ENCODE measurements at places on chromosomes 5 and 9. TPM values are rescaled to one million over a fixed set of nuclear protein-coding genes. Genes with fewer than 3 reads are reported as not detected.

RNF183 gene
- total RNA-seq = not detected

- DNase-seq = peak; percentile 82
- H3K27ac ChIP-seq = peak overlapping the region; percentile 90
- no peaks in the 10 kb centered on the region for H3K36me3 ChIP-seq
- H3K4me1 ChIP-seq = peaks cover 23% of the 10 kb centered on the region
- H3K4me3 ChIP-seq = no peak overlapping the region
Measured at GRCh38 chr5:89313044-89313443, 430.1 kb upstream of the MEF2C start.

DNA sequence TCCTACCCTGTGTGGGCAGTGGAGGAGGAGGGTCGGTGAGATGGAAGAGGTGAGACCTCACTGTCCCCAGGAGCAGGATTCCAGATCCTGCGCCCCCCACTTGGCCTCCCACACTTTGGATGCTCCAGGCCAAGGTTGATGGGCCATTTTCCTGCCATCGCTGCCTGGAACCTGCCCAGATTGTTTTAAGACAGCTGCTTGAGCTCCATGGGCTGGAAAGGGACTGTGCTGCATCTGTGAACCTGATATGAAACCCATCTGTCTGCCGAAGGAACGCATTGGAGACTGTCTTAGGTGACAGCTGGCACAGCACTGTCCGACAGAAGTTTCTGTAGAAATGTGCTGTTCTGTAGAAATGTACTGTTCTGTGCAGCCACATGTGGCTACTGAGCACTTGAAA lies 72.7 kb upstream of the SLC25A48 start:
- no peak overlapping the region for H3K27ac ChIP-seq
- H3K4me3 ChIP-seq = no peak overlapping the region
- peaks cover 53% of the 10 kb centered on the region for H3K27me3 ChIP-seq
- no peak for DNase-seq

GRCh38 chr5:41778410-41778809 lies 91.8 kb downstream of the OXCT1 start:
- no peak overlapping the region for H3K4me3 ChIP-seq
- H3K27me3 ChIP-seq = no peaks in the 10 kb centered on the region
- DNase-seq = no peak
- no peak overlapping the region for H3K27ac ChIP-seq
- no peaks in the 10 kb centered on the region for H3K4me1 ChIP-seq
- no peaks in the 10 kb centered on the region for H3K36me3 ChIP-seq

DNA sequence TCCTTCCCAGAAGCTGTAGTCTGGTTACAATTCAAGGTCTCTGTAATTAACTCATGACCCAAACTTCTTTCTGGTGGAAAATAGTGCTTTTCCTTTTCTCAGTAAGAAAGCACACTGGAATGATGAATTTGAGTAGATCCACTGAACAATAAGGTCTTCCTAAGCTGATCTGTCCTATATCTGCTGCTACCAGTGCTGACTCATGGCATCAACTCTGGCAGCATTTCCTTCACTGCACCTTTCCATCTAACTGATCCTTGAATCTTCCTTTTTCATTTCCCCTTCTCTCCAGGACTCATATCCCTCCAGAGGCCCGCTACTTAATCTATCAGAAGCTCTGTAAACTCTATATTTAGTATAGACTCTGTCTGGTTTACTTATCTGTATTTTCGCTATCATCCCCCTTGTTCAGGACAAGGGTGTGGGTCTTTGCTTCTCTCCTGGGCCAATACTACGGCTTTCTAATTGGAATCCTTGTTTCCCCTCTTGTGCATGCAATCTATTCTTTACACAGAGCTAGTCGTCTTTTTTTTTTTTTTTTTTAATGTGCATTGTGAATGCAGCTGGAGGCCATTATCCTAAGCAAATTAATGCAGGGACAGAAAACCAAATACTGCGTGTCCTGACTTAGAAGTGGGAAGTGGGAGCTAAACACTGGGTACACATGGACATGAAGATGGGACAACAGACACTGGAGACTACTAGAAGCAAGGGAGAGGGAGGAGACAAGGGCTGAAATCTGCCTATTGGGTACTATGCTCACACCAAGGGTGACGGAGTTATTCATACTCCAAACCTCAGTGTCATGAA lies 192.2 kb upstream of the RPS23 start:
- peak; percentile 6 for DNase-seq
- no peaks in the 10 kb centered on the region for H3K4me1 ChIP-seq
- no peak overlapping the region for H3K27ac ChIP-seq

Measured in PC-3 (cell line).